ENCODE measurements at places on chromosomes 5 and 9. TPM values are rescaled to one million over a fixed set of nuclear protein-coding genes. Genes with fewer than 3 reads are reported as not detected.

- no peak for DNase-seq
Observed at GRCh38 chr5:132467287-132467984, 23.1 kb downstream of the IRF1 start.

DNA sequence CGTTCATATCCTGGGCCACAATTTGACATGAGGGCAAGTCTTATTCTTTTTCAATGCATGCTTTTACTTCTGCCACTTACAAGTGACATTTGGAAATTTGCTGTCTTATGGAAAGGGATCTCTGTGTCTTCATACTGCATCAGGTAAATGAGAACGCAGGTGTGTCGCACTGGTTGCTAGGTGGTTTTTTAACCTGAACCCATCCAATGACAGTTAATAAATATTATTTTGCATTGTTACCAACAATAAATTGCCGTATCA is 1.1 kb downstream of the ADAMTS16 start:
- DNase-seq = no peak

DNA sequence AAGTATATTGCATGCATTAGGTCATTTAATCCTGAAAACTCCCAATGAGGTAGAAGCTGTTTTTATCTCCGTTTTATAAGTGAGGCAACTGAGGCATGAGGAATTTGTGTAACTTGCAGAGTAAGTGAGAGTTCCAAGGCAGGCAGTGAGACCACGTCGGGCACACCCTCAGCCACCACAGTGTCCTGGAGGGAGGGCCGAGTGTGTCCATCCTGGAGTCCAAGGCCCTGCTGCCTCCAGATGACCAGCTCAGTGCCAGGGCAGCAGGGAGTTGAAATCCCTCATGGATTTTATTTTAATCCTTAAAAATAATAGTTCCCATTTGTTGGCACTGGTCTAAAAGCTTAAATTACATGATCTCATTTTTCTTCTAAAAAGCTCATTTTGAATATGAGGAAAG is 104.6 kb upstream of the SMIM23 start:
- DNase-seq = no peak

- no peak for DNase-seq
Observed at GRCh38 chr9:124218438-124218982, 39.2 kb upstream of the NEK6 start.

GRCh38 chr5:176817841-176818377 is 7.5 kb downstream of the UNC5A start:
- peak; percentile 59 for DNase-seq

GRCh38 chr5:4206127-4206526 is 610.5 kb downstream of the IRX1 start:
- DNase-seq = no peak

- DNase-seq = no peak
Observed at GRCh38 chr9:29060041-29060440, 1486.8 kb upstream of the C9orf72 start.

- no peak for DNase-seq
Observed at GRCh38 chr9:106860721-106861639, 2.0 kb upstream of the ZNF462 start.

GRCh38 chr9:127714020-127714750 is 1.3 kb downstream of the PTRH1 start:
- DNase-seq = no peak

DNA sequence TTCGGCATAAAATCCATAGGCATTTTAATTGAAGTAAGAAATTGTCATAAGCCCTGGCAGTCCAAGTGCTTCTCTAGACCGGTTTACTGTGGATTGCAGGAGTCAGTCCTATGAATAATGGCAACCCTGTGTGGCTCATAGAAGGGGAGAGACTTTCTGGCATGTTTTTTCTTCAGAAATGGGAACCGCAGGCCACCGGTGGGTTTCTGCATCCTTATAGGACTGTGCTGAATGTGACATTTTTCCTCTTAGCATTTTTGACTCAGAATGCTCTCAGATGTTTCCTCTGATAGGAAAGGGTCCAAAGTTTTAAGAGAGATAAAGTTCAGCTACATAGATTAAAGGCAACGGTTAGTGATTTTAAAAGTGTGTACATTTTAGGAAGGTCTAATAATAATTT is 6.3 kb downstream of the DAPK1 start:
- no peak for DNase-seq

DNA sequence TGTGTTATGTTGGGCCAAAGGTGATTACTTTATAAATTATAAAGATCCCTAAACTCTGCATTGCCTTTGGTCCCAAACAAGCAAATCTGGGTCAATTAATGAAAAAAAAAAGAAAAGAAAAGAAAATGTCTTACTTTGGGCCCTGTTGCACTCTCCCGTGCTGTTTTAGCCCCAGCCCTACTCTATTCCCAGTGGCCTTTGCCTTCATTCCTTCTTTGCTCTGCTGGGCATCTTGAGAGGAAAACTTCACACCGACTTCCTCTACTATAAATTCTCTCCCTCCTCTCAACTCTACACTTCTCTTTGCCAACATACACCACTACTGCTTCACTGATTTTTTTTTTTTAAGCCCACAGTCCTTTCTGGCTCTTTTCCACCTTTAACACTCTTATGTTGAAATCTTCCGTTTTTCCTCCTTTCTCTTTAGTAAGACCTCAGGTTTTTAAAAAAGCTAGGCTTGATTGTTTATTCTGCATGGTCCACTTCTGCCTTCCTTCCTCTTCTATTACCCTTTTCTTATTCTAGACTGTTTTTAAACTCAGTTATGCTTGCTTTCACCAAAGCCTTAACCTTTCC is 4.5 kb upstream of the MSMP start:
- DNase-seq = no peak

GRCh38 chr5:90231688-90232087 is 177.9 kb downstream of the CETN3 start:
- DNase-seq = no peak

The TMEM215 gene
- total RNA-seq = 0.82 TPM

The SLC22A4 gene
- 1.6 TPM for total RNA-seq

The RXFP3 gene
- total RNA-seq = 0.41 TPM

The HTR1A gene
- total RNA-seq = 20.4 TPM
